ENCODE measurements at places on chromosomes 16 and 17. TPM values are rescaled to one million over a fixed set of nuclear protein-coding genes. Genes with fewer than 3 reads are reported as not detected.

DNA sequence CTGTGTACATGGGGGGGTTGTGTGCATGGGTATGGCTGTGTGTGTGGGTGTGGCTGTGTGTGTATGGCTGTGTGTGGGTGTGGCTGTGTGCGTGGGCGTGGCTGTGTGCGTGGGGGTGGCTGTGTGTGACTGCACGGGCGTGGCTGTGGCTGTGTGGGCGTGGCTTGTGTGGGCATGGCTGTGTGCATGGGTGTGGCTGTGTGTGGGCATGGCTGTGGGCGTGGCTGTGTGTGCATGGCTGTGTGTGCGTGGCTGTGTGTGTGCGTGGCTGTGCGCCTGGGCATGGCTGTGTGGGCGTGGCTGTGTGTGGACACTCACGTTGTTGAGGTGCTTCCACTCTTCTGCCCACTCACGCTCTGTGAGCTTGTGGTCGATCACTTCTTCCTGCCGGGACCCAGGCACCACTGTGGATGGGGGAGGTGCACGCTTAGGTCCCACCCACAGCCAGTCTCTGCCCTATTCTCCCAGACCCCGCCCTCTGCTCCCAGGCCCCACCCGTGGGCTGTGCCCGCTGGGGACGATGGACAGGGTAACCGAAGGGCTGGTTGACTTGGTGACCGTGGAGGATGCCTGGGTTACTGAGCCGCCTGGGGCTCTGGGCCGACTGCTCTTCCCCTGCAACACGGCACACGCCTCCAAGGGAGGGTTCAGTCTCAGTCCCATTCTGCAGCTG lies 16.0 kb upstream of the PABPN1L start:
- H3K4me1 ChIP-seq, result no peaks in the 10 kb centered on the region
- H3K36me3 ChIP-seq, result no peaks in the 10 kb centered on the region
- no peaks in the 10 kb centered on the region for H3K27me3 ChIP-seq

The COQ7 gene
- 32.4 TPM for total RNA-seq

DNA sequence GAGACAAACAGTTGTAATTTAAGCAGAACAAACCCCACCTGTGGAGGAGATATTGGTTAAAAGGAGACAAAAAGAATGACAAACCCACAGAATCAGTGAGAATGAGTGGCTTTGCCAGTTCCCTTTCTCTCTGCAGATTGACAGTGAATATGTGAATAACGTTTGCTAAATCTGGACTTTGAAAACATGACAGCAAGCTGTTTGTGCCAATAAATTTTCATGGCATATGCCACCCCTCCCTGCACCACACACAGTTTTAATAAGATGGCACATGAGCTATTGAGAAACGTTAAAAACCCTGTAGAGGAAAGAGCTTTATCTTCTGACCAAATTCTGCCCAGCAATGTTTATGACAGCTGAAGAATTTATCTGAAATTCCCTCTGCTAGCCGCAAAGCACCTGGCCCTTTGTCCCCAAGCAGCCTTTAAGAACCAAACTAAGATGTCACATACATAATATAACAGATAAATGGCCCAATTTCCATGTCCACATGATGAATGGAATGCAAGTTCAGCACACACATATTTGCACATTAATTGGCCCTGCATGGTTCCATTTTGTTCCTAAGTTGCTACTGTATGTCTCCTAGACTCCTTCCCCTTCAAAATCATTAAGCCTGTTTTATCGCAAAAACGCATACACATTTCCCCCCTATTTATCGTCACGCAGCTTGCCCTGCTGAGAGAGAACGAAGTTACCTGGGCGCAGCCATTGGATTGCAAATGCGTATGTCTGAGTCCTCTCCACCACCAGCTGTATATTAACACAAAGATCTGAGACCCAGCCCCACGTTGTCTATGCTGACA lies 773.5 kb upstream of the EEF2KMT start:
- H3K36me3 ChIP-seq, result no peaks in the 10 kb centered on the region
- H3K4me1 ChIP-seq, result no peaks in the 10 kb centered on the region

DNA sequence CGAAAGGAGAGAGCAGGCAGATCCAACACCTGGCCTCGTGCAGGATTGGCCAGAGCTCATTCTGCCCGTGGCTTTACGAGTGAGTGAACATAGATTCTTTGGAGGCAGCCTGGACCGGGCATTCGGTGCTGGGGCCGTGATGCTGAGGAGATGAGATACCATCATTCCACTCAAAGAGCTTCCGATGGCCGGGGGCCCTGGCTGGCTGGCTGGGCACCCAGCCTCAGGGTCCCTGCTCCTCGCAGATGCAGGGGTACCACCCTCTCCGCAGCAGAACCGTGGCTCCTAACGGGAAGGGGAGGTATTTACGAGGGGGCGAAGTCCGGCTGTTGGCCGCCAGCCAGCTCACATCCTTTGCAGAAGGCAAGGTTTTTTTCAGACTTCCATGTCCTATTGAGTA lies 66.1 kb upstream of the FOXF1 start:
- no peak overlapping the region for H3K4me3 ChIP-seq
- H3K36me3 ChIP-seq, result no peaks in the 10 kb centered on the region
- H3K27me3 ChIP-seq, result peaks cover 3% of the 10 kb centered on the region
- no peak overlapping the region for H3K27ac ChIP-seq

Data from prostate gland (tissue), 2 donors.